Skeletal muscle tissue (tissue), 5 donors: ENCODE measurements at places on chromosomes 3 and 15. TPM values are rescaled to one million over a fixed set of nuclear protein-coding genes. Genes with fewer than 3 reads are reported as not detected.

The ANKDD1A gene
- total RNA-seq, result 2.6 TPM

The LZTFL1 gene
- total RNA-seq, result 6.8 TPM

The CFAP91 gene
- under 0.01 TPM for total RNA-seq

The GASK1A gene
- total RNA-seq, result 12.0 TPM

The ARGFX gene
- not detected for total RNA-seq

The ARID3B gene
- total RNA-seq, result 2.1 TPM

The KPNA4 gene
- total RNA-seq, result 25.6 TPM

The TF gene
- 3.1 TPM for total RNA-seq

The CD86 gene
- total RNA-seq, result 3.7 TPM

The CLDN16 gene
- under 0.01 TPM for total RNA-seq
